ENCODE measurements at places on chromosomes 11 and 22. TPM values are rescaled to one million over a fixed set of nuclear protein-coding genes. Genes with fewer than 3 reads are reported as not detected.

Gene SYCE3
- total RNA-seq: not detected

Gene PRR5L
- total RNA-seq: 14.1 TPM

Gene MUC2
- total RNA-seq: 1.8 TPM

Gene PKDREJ
- total RNA-seq: 0.10 TPM

Gene NRIP3
- 0.62 TPM for total RNA-seq

Gene RPS6KA4
- 25.4 TPM for total RNA-seq

Gene PAAF1
- total RNA-seq: 20.1 TPM

Gene OR10A2
- total RNA-seq: not detected

Gene KCNQ1OT1
- 10.3 TPM for total RNA-seq

Gene KCNC1
- total RNA-seq: 0.21 TPM

Gene ZNF215
- total RNA-seq: 0.51 TPM

Gene TMPRSS4
- 7.0 TPM for total RNA-seq

Gene MS4A13
- total RNA-seq: not detected

Gene SLCO2B1
- total RNA-seq: 20.3 TPM

Gene RFPL2
- total RNA-seq: not detected

Gene KRTAP5-11
- total RNA-seq: not detected

Gene RAB30
- 39.3 TPM for total RNA-seq

Gene EIF4G2
- total RNA-seq: 632 TPM

Gene NUP50
- 49.0 TPM for total RNA-seq

Gene CNGA4
- not detected for total RNA-seq

Gene PTGDR2
- 1.3 TPM for total RNA-seq

Gene MGAT3
- 2.9 TPM for total RNA-seq

Gene NAALAD2
- total RNA-seq: 8.5 TPM

Gene OR5B12
- total RNA-seq: not detected

Gene CACNA1I
- total RNA-seq: 0.10 TPM

Gene HBB
- 162 TPM for total RNA-seq

Gene SLC17A6
- total RNA-seq: not detected

Gene GGTLC2
- not detected for total RNA-seq

Gene BIK
- total RNA-seq: 1.0 TPM

Data from tongue (tissue), 3 donors.